Suppressor macrophage treated with lipopolysaccharide for 4 hours (primary cell): ENCODE measurements at places on chromosomes 3 and 15.

- peak; percentile 21 for DNase-seq
These were observed 27.8 kb downstream of the STAC start for GRCh38 chr3:36408146-36408545.

- no peak for DNase-seq
These were observed 64.2 kb upstream of the IL12A start for GRCh38 chr3:159924411-159924810.

- DNase-seq = no peak
These were observed 57.4 kb downstream of the ABHD5 start for GRCh38 chr3:43748179-43748578.

GRCh38 chr3:30503446-30503845 is 103.0 kb upstream of the TGFBR2 start:
- peak; percentile 56 for DNase-seq

DNA sequence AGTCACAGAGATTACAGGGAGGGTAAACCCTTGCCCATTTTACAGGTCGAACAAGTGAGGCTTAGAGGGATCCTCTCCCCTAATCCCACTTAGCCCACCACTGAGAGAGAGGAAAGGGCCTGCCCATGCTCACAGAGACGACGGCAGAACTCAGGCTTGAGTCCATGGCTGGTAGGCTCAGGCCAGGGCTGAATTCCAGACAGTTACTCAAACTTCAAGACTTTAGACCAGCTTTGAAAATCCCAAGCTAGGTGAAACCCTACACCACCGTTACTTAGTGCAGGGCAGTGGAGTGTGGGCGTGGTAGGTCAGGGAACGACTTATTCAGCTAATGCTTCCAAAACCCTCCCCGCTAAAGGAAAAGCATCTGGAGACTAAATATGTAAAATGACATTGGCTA is 16.4 kb downstream of the GRIP2 start:
- no peak for DNase-seq

DNA sequence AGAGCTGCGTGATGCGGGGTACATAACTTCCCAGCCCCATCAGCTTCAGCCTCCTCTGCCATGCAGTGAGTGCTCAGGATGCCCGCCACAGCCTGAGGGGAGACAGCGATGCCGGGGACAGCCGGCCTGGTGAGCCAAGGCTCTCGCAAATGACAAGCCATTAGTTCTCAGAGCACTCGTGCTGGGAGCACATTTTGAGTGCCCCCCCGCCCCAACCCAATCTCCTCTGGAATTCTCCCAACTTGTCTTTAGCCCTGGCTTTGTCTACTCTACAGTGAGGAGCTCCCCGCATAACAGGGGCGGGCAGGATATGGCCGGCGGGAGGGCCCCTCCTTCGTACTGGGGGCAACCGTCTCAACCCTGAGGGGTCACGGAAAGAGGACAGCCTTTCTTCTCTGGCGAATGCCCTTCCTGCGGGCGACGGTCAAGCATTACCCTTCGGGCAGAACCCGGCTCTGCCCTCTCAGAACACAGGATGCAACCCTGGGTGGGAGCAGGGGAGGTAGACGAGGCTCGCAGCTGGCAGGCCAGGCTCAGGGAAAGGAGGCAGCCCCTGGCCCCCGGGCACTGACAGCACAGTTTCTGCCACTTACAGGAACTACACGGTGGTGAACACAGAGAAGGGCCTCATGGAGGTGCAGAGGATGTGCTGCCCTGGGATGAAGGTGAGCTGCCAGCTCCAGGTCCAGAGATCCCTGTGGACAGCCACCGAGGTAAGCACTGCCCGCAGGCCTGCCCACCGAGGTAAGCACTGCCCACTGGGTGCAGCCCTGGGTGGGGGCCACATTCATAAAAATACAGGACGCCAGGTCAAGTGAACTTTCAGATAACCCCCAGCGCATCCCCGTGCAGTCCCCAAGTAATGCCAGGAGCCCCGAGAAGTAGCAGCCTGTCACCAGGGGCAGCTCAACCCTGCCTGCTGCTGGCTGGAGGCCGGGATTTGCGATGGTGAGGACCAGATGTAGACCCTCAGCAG is 141.7 kb downstream of the LRRK1 start:
- no peak for DNase-seq

DNA sequence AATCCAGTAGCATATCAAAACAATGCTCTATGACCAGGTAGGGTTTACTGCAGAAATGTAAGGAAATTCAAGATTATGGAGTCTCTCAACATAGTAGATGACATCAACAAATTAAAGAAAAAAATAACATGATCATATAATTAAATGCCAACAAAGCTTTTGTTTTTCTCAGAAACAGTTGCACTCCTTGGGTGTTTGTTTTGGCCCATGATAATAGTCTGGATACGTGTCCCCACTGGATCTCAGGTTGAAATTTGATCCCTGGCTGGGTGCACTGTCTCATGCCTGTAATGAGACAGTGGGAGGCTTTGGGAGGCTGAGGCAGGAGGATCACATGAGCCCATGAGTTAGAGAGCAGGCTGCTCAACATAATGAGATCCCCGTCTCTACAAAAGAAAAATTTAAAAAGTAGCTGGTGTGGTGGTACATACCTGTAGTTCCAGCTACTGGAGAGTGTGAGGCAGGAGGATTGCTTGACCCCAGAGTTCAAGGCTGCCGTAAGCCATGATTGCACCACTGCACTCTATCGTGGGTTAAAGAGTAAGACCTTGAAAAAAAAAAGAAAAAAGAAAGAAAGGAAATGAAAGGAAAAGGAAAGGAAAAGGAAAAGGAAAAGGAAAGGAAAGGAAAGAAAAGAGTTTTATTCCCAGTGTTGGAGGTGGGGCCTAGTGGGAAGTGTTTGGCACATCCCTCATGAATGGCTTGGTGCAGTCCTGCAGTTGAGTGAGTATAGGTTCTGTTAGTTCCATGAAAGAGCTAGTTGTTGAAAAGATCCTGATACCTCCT is 53.3 kb upstream of the FOXB1 start:
- DNase-seq = no peak

- DNase-seq = no peak
These were observed 12.1 kb downstream of the HEG1 start for GRCh38 chr3:125043599-125044151.

GRCh38 chr15:76993114-76993725 is 1.7 kb upstream of the PSTPIP1 start:
- no peak for DNase-seq

DNA sequence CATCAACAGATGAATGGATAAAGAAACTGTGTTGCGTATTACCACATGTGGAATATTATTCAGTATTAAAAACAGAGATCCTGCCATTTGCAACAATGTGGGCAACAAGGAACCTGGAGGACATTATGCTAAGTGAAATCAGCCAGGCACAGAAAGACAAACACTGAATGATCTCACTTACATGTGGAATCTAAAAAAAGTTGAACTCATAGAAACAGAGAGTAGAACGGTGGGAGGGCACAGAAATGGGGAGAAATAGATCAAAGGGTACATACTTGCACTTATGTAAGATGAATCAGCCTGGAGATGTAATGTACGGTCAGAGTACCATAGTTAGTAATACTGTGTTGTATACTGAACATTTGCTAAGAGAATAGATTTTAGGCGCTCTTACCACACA is 29.8 kb upstream of the MUC13 start:
- DNase-seq = no peak

DNA sequence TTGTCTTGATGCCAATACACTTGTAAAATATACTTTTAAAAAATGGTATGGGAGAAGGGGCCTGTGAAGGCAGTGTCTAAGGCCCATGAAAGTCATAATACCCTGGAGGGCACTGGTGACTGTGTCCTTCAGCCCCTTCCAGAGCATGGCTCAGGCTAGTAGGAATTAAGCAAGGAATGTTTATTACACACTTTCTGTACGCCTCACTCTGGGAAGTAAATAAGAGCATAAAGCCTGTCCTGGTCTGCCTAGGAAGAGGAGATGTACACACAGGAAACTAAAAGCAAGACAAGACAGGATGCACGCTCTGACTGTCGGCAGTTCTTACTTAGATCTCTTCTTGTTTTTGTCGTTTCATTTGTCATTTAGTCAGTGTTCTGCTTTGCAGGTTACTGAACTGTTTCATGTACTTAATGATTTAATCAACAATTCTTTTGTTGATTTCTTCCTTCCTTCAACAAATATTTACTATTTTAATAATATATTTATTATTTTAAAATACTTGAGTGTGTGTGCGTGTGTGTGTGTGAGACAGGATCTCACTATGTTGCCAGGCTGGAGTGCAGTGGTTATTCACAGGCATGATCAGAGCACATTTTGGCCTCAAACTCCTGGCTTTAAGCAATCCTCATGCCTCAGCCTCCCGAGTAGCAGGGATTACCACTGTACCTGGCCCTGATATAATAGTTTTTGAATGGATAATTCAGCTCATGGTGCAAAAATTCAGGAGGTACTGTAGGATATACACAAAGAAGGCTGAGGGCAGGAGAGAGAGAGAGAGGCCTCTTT is 9.0 kb upstream of the SMAD6 start:
- DNase-seq = peak; percentile 40

DNA sequence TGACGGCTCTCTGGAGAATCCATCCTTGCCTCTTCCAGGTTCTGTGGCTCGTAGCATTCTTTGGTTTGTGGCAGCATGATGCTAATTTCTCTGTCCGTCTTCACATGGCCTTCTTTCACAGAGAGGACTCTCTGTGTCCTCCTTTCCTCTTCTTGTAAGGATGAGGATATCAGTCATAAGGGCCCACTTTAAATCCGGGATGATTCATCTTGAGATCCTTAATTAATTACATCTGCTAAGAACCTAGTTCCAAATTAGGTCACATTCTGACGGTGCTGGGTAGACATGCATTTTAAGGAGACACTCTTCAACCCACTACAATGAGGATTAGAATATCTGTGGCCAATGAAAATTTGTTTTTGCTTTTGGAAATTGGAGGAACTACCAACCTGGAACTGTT is 15.7 kb upstream of the GXYLT2 start:
- no peak for DNase-seq
